ENCODE measurements at places on chromosomes 1 and 21. TPM values are rescaled to one million over a fixed set of nuclear protein-coding genes. Genes with fewer than 3 reads are reported as not detected.
A peak's percentile ranks its signal among the peaks of the same experiment; 100 is the strongest.

- peak; percentile 56 for DNase-seq
Measured at GRCh38 chr1:205626216-205626615, 5.6 kb downstream of the ELK4 start.

ANKRD65 gene
- total RNA-seq: not detected

DNA sequence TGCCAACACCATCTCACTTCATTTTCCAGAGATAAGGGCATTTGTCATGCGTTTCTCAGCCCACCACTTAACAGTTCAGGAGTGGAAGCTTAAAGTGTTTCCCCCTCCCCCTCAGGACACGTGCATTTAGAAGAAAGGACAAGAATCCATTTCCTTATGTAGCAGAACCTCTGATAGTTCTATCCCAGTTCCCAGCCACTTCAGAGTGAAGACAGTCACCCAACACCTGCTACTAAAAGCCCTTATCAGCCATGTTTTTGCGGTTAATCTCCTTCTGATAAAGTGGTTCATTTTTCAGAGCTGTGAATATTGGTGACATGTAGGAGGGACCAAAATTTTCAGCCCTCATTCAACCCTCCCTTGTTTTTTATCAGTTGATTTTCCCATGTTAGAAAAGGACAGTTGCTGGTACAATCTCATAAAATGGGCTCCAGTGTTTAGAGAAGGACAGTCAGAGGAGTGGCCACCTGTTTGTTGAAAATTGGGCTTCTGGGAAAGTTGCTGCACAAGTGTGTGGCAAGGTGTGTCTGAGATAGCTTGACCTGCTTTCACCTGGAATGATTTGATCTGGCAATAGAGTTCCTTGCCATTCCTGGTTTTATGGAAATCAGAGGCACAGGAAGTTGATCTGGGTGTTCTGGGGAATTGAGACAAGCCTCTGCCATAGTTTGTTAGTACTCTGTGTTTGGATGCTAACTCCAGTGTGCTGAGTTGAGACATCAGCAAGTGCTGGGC lies 114.0 kb downstream of the PPP1R12B start:
- no peak for DNase-seq

DNA sequence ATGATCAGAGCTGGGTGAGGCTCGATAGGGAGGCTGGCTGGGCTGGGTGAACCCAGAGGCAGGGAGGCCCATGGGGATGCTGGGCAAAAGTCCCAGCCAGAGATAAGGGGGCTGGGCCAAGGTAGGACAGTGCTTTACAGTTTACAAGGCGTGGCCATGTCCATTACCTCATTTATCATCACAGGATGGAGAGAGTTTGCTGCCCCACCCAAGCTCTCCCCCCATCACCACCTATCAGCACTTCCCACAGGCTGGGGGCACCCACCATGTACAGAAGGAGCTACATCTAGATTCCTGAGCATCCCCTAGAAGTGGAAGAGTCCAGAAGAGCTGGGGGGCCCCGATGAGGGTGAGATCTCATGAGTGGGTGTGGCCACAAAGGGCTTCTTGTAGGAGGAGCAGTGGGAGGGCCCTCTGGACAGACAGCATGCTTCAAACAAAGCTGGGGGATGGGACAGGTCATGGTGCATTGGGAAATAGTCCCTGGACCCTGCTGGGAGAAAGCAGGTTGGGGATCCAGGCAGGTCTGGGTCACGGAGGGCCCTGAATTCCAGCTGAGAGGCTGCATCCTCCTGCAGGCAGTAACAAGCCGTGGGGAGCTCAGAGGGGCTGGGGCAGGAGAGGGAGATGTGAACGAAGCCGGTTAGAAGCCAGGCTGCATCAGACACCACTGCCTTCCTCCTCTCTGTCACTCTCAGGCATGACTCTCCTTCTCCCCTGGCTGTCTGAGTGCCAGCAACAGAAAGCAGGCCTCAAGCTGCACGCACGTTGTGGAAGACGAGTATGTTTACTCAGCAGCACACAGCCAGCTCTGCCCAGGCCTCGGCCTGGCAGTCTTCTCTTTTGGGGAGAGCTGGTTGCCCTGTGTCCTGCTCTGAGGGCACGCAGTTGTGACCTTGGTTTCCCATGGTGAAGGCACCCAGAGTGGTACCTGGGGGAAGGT lies 202.3 kb downstream of the HIVEP3 start:
- DNase-seq: no peak

Measured in Karpas-422 (cell line).